ENCODE measurements at places on chromosomes 4 and X.
A peak's percentile ranks its signal among the peaks of the same experiment; 100 is the strongest.

- DNase-seq = no peak
Observed at GRCh38 chr4:174099712-174100111, 183.8 kb downstream of the FBXO8 start.

DNA sequence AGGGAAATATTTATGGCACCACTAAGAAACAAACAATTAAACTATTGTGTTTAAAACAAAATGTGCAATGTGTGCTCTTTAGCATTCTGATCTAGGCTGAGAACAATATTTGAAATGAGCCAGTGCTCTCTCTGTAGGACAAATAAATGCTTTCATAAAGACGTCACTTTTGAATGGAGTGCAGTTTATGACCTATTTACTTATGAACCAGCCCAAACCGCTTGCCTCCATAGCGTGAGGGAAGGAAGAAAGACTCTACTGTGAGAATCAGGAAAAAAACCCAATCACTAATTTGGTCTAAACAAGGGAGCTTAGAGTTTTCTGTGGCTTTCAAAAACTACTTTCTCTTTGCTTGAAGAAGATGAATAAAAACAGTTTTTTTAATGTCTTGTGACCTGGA is 39.4 kb downstream of the SAT1 start:
- no peak for DNase-seq

- peak; percentile 10 for DNase-seq
Observed at GRCh38 chr4:6333301-6334202, 63.9 kb downstream of the WFS1 start.

DNA sequence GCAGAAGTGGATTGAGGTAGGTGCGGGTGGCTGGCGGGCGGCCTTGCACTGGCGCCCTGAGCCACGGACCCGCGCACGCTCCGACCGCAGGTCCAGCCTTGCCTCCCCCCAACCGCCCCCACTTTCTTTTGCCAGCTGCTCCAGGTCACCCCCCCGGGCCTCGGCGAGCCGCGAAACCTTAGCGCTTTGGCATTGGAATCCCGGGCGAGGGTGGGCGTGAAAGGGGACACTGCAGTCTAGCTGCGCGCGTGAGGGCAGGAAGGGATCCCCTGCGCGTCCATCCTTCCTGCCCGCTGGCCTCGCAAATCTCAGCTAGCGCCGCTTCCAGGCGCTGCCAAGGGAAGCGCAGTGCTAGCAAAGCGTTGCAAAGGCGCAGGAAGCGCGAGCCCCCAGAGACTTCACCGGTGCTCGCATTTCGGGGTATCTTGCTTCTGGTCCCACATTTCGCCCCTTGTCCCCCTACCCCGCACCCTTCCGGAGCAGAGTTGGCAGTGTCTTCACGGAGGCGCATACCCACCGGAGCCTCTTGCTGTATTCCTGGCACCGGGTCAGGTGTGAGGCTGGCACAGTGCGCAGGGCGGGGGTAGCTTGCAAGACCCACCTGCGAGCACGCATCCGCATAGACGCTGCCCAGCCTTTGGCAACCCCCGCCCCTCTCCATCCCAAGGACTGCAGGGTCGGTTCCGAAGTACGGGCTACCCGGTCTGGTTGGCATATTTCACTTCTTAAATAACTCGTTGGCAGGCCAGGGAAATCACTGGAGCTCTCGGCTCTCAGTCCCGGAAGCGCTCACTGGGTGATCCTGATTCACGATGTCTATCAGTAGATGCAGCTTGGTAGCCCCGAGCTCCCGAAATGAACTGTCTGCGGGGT is 104.4 kb downstream of the UCHL1 start:
- DNase-seq = peak; percentile 13

- no peak for DNase-seq
Observed at GRCh38 chrX:112235547-112235946, 153.0 kb upstream of the TRPC5 start.

- DNase-seq = no peak
Observed at GRCh38 chr4:156390599-156391324, 437.1 kb upstream of the CTSO start.

DNA sequence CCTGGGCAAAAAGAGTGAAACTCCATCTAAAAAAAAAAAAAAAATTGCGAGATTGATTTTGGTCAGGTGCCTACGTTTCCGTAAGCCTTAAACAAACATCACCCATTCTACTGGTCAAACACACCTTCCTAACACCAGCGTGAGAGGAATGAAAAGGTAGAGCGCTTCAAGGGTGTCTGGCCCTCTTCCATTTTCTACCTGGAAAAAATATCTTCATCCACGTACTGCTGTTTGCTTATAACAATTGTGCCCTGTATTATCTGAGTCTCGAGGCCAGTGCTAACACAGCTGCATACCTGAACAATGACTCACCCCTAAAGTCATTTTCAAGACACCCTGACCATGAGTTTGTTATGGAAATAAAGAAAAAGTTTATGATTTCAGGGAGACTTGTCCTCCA is 13.9 kb downstream of the TMSB4X start:
- peak; percentile 73 for DNase-seq

DNA sequence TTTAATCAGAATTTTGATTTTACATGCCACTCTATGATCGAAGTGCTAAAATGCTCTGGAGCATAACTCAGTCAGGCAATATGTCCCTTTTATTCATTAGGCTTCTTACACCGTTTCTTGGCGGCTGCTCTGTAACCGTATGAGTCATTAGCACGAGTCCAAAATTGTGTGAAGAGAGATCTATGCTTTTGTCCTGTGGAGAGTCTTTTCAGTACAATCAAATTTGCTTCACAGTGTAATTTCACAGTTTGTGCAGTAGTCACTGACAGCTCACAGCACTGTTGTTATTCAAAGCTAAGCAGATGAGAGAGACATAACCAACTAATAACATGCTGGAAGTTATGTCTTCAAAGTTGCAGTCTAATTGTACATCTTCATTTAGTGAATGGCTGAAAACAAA is 167.8 kb downstream of the PCDH10 start:
- DNase-seq = peak; percentile 8

- DNase-seq = no peak
Observed at GRCh38 chr4:123824524-123824923, 427.9 kb downstream of the SPRY1 start.

DNA sequence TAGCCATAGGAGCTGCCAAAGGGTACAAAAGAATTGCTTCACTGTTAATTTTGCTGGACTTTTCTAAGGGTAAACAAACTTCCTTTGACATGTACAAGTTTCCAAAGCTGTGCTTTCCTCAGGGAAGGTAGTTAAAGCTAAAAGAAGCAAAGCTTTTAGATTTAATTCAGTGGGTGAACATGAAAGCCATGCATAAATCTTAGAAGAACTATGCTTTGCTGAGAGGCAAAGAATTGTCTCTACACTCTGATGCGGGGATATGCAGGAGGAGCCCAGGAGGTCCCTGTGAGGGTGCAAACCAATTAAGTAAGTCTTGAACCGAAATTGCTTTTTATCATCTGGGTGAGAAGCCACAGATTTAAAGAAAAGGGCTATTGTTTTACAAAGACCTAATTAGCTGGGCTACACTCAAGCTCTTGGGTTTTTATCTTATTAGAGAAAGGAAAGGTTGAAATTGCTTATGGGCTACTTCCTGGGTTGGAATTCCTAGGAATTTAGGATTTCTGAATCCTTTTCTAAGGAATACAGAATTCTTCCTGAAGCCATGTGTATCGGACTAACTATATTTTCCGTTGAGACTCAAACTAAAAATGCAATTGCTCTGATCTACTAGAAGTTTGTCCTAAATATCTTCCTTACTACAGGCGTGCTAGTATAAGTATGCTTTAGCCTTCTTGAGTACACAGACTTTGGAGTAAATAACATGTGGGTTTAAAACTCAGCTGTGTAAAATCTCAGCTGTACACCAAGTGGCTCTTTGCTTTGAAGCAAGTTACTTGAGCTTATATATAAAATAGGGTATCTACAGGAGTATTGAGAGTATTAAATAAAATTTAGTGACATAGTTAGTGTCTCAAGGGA is 188.4 kb upstream of the ANK2 start:
- no peak for DNase-seq
